ENCODE measurements at places on chromosomes 12 and 14.
A peak's percentile ranks its signal among the peaks of the same experiment; 100 is the strongest.

DNA sequence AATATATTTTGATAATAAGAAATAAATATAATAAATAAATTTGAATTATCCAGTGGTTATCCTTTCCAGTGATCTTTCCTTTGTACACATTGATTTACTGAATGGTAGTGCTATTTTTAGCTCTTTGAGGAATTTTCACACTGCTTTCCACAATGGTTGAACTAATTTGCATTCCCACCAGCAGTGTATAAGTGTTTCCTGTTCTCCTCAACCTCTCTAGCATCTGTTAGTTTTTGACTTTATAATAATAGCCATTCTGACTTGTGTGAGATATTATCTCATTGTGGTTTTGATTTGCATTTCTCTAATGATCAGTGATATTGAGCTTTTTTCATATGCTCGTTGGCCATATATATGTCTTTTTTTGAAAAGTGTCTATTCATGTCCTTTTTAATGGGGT, 333.7 kb downstream of the RAD51B start:
- no peak for DNase-seq

- DNase-seq: no peak
These were observed 19.7 kb downstream of the PHETA1 start for GRCh38 chr12:111349101-111349747.

DNA sequence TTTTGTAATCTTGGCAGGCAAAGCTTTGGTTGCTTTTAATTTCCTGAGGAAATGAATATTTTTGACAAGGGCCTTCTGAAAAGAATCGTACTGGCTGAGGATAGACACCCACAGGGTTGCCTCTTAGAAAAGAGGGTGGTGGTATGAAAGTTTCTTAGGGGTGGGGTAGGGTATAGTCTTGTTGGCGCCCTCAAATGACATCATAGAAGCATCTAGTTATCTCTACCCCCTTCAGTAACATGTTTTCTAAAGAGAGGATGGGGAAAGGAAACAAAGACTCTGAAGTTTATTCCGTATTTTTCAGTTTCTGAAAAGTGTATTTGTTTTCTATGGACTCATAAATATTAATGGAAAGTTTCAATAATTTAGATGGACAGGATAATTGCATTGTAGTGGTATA, 13.7 kb downstream of the PRKCH start:
- no peak for DNase-seq

- DNase-seq: no peak
These were observed 331.8 kb downstream of the ZFP36L1 start for GRCh38 chr14:68461086-68461485.

DNA sequence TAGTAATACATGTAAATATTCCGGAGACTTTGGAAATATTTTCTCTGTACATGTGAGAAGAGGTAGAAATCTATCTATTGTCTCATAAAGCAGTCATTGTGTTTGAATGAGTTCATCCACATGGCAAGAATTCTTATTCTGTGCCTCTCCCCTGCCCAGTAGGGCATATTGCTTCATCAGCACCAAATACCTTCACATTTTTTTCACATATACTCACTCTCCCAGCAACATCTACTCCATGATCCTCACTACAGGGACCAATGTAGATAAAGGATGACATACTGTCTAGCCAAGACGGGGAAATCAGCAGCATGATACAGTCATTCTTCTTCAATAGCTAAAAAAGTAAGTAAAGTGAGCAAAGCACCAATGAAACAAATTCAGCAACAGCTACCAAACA, 1.3 kb upstream of the TAS2R14 start:
- no peak for DNase-seq

DNA sequence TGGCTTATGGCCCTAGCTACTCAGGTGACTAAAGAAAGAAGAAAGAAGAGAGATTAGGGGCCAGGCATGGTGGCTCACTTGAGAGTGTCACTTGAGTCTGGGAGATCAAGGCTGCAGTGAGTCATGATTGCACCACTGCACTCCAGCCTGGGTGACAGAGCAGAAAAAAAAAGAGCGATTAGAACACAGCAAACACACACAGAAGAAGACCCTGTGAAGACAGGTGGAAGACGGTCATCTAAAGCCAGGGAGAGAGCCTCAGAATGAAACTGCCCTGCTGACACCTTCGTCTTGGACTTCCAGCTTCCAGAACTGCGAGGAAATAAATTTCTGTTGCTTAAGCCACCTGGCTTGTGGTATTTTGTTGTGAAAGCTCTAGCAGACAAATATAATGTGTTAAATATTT, 17.5 kb upstream of the PPP1CC start:
- DNase-seq: no peak

DNA sequence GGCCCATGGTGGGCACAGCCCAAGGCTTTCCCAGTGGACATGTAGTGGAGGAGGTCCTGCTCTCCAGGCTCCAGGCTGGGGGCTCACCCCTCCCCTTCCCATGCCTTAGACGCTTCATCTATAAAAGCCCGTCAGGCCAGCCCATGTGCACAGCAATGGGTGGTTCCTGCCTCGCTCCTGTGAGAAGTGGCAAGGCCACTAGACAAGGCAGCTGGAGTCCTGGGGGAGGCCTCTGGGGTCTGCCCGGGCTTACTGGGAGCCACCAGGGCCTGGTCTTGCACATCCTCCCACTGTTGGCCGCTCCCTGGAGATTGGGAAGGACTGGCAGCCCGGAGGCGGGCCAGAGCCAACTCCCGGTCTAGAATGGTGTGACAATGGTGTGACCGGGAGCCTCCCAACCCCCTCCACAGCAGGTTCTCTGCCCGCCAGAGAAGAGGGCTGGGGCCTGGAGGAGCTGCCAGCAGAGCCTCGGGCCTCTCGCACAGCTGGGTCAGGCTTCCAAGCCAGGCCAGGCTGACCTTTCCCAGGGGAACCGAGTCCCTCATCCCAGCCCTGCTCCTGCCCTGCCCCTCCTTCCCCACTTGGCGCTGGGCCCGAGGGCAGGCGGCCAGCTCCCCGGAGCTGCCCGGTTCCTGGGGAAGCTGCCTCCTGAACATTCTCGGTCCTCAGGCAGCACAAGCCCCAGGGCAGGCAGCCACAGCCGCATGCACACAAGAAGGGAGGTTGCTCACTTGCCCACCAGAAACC, 97.9 kb downstream of the RFLNA start:
- DNase-seq: peak; percentile 97
